ENCODE measurements at places on chromosomes 11 and 22.
A peak's percentile ranks its signal among the peaks of the same experiment; 100 is the strongest.

DNA sequence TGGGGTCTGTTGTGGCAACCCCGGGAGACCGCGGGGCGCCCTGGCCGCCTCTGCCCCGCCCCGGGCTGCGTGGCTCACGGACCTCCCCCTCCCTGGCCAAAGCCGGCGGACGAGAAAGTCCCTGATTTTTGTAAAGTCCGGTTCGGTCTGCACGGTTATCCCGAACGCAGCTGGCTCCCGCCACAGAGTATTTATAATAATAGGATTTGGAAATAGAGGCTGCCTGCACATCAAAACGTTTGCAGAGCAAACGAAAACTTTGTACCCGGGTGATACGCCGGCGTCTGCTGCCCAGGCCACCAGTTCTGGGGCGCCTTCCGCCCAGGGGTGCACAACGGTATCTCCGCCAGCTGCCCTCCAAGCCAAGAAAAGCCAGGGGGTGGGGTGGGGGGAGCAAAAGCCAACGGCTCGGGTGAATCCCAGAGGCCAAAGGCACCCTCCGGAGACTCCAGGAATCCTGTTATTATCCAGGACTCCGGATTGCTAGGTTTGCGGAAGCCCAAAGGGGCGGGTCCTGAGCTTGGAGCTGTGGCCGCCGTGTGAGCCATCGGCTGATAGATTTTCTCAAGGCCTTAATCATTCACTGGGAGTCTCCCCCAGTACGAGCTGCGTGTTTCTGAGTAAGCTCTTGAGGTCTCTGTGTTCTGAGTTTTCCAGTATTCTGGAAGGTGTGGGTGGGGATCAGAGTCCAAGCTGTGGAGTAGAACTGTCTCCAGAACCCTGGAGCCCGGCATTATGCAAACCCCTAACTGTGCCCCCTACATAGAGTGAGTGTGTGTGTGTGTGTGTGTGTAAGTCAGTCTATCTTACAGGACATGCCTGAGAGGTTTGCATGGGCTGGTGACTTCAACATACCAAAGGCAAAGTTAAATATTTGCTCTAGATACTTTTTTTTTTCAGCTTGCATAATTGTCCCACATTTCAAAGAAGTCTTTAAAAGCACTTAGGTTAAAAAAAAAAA lies 673 bp upstream of the SHANK2 start:
- DNase-seq: no peak

- no peak for DNase-seq
Observed at GRCh38 chr11:28969832-28970231, 861.6 kb downstream of the METTL15 start.

GRCh38 chr11:67120881-67121710 lies 2.0 kb downstream of the KDM2A start:
- DNase-seq: no peak

- DNase-seq: no peak
Observed at GRCh38 chr11:69650832-69651344, 9.9 kb downstream of the CCND1 start.

- no peak for DNase-seq
Observed at GRCh38 chr22:25795478-25795877, 53.5 kb downstream of the MYO18B start.

DNA sequence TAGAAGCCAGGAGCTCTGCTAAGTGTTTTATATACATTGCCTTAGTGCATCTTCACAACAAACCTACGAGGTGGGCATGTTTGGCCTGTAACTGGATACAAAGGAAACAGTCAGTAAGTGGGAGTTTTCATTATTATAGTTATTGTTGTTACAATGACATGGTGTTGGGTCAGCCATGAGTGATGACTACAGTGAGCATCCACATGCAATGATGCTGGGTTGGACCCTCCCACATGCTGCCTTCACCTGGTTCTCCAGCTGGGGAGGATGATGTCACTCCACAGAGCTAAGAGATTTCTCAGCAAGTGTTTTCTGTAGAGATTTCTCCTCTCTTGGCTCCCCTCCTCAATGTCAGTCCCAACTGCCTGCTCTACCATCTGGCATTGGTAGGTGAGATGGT lies 59.3 kb downstream of the EHF start:
- no peak for DNase-seq

- no peak for DNase-seq
Observed at GRCh38 chr11:66834943-66835342, 8.3 kb upstream of the RCE1 start.

GRCh38 chr11:2234963-2235362 lies 35.4 kb downstream of the ASCL2 start:
- DNase-seq: no peak

- no peak for DNase-seq
Observed at GRCh38 chr11:128813729-128814128, 53.4 kb downstream of the KCNJ1 start.

GRCh38 chr11:70650075-70650909 lies 252.0 kb downstream of the CTTN start:
- DNase-seq: peak; percentile 60

DNA sequence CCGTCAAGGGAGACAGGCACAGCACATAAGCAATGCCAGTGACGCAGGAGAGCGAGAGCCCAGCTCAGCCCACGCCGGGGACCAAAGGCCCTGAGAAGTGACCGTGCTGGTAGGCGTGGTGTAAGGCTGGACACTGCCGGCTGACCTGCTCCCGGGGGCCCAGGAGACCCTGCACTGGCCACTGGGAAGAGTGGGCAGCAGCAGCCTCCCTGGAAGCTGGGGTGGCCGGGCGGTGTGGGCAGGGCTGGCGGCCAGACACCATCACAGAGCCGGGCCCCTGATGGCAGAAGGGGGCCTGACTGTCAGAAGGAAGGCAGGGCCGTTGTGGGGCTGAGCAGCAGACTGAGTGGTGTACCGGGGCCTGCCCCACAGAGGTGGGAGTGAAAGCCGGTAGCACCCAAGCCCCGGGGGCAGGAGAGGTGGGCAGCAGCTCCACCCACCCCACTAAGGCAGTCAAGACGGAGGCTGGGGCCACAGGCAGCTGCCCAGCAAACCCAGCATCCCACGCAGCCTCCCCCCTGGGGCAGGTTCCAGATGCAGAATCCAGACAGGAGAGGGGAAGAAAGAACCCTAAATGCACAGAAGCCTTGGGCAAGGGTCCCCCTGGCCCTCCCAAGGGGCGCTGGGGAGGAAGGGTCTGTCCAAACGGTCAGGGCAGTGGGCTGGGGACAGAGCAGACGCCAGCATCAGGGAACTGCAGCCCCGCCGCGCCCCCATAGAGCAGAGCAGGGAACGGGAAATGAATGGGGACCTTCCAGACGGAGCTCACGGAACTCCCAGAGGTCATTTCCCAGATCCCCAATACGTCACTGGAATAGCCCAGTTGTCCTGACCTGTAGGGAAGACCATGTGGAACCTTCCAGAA lies 205.2 kb downstream of the BRD1 start:
- no peak for DNase-seq

GRCh38 chr22:45582955-45583320 lies 80.3 kb downstream of the FBLN1 start:
- no peak for DNase-seq

DNA sequence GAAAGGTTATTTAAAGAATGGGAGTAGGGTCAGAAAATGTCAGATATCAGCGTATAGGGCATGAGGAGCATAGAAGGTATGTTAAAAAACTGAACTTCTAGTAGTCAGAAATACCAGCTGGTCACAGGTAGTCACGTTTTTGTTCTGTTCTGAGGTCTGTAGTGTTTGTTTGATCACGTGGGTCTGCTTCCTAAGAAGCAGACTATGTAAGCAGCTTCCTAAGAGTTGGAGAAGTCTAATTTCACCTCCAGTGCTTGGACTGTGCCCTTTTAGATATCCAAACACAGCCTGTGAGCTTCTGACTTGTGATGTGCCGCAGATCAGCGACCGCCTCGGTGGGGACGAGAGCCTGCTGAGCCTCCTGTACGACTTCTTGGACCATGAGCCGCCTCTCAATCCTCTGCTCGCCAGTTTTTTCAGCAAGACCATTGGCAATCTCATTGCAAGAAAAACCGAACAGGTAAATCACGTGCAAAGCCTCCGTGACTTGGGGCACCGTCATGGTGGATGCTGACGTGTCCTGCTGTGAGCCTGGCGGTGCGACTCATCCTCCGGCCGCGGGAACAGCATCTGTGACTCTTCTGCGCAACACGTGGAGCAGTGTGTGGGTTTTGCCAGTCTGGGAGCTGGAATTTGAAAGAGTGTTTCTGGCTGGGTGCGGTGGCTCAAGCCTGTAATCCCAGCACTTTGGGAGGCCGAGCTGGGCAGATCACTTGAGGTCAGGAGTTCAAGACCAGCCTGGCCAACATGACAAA lies 63.5 kb downstream of the PPP6R2 start:
- DNase-seq: no peak

GRCh38 chr11:2670541-2671100 lies 29.2 kb downstream of the KCNQ1OT1 start:
- no peak for DNase-seq

DNA sequence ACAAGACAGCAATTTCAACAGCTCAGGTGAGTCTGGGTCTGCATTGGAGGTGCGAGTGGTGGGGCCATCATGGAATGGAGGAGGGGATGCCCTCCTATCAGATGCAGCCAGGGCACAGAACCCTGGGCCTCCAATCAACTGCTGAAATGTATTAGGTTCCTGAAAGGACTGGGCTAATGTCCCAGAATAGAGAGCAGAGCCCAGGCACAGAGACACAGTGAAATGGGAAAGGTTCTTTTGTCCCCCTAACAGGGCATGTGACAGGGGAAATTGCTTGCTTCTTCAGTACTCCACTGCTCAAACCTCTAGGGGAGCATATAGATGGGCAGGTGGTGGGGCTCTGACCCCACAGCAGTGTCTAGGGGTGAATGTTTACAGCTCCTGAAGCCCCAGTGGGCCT lies 87.3 kb upstream of the CLPB start:
- DNase-seq: no peak

DNA sequence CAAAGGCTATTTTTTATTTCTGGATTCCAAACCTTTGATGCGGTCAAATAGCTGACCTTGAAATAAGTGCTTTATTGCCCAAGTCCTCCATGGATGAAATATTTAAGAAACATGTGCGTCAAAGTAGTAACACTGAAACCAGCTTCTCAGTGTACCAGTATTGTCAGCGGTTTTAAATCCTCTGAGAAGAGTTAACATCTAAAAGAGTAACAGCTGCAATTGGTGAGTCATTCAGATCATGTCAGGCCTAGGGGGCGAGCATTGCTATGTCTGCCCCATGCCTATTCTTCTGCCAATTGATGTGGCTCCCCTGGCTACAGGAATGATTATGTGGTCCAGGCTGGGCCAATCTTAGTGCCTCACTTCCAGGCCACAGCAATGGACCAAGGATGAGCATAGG lies 263.3 kb upstream of the SORL1-AS1 start:
- no peak for DNase-seq

DNA sequence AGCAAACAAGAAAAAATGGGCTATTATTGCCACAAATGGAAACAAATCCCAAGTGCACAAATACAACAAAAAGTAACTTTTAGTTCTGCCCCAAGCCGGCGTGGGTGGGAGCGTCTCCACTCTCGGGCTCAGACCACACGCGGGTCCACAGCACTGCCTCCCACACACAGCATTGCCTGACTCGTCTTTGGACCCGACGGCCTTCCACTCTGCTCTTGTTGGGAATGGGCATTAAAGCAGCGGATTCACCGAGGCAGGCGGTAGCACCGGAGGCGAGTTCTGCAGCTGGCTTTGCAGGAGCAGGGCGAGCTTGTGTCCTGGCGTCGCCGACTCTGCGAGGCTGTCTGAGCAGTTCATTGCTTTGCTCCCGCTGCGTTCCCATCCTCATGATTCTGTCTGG lies 23.0 kb downstream of the NADSYN1 start:
- DNase-seq: no peak

- no peak for DNase-seq
Observed at GRCh38 chr11:61880454-61880853, 10.9 kb downstream of the FADS3 start.

DNA sequence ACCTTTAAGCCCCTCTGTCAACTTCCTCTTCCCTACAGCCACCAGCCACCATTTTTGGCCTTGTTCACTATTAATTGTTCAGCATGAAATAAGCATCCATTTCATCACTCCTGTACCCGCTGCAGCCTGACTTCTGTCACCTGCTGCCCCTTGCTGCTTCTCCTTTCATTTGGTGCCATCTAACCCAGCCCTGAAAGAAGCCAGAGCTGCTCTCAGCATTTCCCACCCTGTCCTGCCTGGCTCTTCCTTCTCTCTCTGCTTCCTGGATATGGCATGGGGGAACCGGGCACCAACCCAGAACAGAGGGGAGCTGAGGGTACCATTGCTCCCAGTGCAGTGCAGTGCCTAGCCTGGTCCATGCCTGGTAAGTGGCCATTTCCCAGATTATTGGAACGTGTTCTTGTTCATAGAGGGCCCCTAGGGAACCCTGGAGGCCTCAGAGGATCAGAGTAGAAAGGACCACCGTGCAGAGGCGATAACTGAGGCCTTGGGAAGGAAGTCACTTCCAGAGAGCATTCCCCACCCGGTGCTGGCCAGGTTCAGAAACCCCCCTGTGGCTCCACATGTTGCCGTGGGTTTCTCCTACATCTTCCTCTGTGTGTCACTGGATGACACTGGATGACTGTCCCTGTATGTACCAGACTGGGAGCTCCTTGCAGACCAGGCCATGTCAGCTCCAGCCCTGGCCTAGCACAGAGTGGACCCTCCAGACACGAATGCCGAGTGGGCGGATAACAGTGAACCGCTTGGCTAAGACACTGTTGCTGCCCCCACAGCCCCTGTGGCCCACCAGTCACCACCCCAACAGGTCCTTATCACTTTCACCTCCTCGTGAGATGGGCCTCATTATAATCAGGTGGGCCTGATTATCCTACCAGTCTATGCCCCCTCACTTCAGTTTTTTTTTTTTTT lies 4.7 kb downstream of the YDJC start:
- no peak for DNase-seq

- DNase-seq: no peak
Observed at GRCh38 chr11:20627701-20628100, 28.3 kb downstream of the SLC6A5 start.

DNA sequence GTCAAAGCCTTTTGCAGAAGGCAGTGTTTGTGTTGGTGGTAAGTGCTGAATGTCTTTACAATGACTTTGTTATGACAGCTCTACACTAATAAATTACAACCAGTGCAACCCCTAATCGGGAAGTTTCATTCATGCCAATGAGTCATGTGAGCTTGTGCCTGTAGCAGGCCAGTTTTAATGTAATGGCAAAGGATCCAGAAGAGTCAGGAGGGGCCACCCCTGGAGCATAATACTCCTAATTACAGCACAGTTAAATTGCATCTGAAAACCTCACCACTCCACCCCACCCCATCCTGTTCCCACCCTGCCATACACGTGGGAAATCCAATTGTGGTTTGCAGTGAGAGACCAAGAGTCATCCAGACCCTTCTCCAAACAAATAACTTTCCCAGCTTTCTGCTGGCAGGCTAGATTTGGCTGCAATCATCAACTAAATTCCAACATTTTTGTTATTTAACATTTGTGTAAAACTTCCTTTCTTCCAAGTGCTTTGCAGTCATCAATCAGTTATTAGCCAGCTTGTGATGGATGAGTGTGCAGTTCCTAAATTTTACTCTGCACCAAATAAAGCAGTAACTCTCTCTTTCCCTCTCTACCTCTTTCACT lies 277.3 kb upstream of the FAT3 start:
- DNase-seq: no peak

- DNase-seq: no peak
Observed at GRCh38 chr11:7220636-7221035, 31.1 kb upstream of the SYT9 start.
